ENCODE measurements at places on chromosomes 7 and 10. TPM values are rescaled to one million over a fixed set of nuclear protein-coding genes. Genes with fewer than 3 reads are reported as not detected.
A peak's percentile ranks its signal among the peaks of the same experiment; 100 is the strongest.

GRCh38 chr10:58785354-58785753 is 272.7 kb downstream of the BICC1 start:
- no peak for DNase-seq

DNA sequence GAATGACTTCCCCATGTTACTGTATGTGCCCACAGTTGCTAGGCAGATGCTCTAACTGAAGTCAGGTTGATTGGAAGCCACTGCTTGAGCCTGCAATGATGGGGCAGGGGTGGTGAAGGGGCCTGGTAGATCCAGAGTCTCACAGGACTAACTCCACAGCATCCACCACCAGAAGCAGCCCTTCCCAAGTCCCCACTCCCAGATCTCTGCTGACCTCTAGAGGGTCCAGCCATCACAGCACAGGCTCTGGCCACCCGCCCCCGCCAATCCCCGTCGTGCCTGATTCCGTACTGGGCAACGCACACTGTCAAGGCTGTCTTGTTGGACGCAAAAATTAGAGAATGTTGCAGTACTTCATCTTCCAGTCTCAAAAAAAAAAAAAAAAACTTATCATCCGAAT is 136.8 kb upstream of the PDE1C start:
- no peak for DNase-seq

- DNase-seq: no peak
Measured at GRCh38 chr7:20267482-20267881, 50.3 kb upstream of the MACC1 start.

DNA sequence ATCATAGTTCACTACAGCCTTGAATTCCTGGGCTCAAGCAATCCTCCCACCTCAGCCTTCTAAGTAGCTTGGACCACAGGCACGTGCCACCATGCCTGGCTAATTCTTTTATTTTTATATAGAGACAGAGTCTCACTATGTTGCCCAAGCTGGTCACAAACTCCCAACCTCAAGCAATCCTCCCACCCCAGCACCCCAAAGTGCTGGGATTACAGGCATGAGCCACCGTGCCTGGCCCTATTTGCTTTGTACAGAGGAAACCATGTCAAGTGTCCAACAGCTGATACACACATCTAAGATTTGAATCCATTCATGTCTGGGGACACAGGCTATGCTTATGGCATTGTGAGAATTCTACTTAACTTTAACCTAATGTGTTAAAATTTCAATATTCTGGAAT is 29.9 kb upstream of the MPP7 start:
- DNase-seq: peak; percentile 5

DNA sequence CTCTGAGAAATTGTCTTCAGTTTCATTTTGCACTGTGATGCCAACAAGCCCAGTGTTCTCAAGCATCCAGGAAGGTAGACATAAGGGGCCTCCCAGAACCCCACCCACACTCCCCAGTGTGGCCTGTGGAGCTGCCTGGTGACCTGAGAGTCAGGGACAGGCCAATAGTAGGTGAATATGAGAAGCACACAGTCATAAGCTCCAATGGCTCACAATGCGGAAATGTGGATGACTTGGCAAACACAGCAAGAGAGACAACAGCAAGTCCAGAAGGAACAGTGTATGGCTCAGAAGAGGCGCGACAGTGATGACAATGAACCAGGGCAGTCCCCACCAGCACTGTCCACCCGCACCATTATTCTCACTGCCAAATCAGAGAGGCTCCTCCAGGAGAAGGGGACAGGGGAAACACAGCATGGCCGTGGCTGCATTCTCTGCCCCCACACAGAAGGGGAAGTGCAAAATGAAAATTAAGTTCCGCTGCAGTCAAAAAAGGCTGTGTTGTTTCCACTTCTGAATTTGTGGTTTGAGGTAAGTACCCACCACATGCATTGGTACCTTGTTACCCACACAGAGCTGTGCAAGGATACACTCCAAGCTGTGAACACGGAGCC is 419.8 kb downstream of the GRID1 start:
- no peak for DNase-seq

DNA sequence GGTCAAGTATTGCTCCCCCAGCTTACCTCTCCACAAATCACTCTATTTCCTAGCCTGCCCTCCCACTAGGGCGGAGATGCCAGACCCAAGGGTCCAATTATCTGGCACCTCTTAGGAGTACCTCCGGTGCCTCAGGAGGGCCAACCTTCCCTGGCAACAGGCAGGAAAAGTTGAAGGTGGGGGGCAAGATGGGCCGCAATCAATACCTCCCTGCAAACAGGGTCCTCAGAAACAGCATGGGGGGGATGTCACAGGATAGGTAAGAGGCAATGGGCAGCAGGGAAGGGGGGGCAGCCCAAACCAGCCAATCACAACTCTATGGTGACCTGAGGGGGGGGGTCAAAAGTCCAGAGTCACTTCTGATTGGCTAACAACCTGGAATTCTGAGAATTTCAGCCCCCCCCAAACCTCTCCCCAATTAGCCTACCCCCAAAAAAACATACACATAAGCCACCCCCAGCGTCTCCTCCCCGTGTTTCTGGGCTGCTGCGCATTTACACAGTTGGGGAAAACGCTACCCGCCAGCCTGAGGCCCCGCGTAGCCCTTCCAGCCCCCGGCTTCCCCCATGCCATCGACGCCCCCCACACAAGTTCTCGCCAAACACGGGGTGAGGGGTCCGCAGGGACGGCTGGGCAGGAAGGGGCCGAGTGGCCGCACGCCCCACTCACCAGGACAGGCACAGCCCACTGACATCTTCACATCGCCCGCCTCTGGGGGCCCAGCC is 589 bp downstream of the LDB1 start:
- peak; percentile 38 for DNase-seq

GRCh38 chr10:28554952-28555351 is 22.0 kb downstream of the WAC start:
- DNase-seq: no peak

Gene RRP12
- 7.0 TPM for polyA plus RNA-seq

All from immature natural killer cell (primary cell).